D721Med (cell line): ENCODE measurements at places on chromosomes 7 and 10.

GRCh38 chr7:29574659-29575058, 11.0 kb downstream of the PRR15 start:
- DNase-seq: no peak

- DNase-seq: no peak
Observed at GRCh38 chr7:106089647-106090046, 22.5 kb downstream of the SYPL1 start.

GRCh38 chr10:91190876-91191583, 29.4 kb upstream of the PCGF5 start:
- DNase-seq: no peak

DNA sequence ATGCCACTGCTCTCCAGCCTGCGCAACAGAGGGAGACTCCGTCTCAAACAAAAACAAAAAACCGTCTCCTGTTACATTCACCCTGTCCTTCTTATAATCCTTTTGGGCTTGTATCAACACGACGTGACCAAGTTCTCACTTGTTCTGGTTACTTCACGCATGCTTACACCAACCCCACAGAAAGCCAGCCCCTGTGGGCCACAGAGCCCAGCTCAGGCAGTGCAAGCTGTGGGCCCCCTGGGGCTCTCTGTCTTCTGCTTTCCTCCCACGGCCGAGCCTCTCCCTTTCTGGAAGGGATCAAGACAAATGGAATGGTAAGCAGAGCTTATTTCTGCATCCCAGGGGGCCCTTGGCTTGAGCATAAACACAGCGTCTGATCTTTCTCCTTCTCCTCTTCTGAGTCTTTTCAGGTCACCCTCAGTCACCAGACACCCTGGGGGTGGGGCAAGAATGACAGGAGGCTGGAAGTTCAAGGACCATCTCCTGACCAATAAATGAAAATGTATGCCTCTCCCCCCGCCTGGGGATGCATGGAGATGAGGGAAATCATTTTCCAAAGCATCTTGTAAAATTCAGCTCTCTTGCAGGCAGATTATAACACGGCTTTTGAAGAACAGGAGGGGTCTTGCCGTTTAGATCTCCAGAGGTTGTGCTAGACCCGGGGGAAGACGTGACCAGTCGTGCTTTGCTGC, 19.0 kb upstream of the TRIM56 start:
- no peak for DNase-seq

DNA sequence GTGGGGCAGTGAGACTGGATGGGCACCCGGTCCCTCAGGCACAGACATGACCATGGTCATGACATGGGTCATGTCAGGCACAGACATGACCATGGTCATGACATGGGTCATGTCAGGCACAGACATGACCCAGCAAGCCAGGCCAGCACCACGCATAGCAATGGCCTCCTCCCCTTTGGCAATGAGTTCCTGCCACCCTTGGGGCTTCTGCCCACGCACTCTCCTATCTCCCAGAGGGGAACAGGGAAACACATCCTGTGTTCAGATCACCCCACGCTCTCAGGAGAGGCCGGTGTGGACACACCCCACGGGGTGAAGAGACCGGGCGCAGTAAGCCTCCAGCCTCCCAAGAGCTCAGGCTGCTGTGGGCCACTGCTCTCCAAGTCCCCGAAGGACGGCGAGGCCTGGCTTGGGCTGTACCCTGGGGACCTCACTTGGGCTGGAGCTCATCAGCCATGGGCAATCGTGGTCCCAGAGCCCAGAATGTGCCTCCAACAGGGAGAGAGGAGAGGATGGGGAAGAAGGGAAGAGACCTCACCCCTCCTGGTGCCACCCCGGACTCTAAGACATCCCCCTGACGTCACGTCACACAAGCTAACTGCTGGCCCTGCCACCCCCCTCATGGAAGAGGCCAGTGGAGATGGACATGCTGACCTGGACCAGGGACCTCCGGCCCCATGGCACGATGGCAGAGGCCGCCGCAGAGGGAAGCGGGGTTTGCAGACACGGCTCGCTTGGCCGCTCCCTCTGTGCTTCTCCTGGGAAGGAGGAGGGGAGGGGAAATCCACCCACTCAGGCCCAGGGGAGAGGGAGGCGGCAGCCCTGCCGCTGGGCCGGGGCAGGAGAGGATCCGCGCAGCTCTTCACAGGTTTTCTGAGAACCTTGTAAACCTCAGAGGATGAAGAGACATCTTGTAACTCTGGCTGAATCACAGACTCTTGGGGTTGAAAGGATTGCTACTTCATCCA, 269.6 kb downstream of the ELFN1 start:
- no peak for DNase-seq

DNA sequence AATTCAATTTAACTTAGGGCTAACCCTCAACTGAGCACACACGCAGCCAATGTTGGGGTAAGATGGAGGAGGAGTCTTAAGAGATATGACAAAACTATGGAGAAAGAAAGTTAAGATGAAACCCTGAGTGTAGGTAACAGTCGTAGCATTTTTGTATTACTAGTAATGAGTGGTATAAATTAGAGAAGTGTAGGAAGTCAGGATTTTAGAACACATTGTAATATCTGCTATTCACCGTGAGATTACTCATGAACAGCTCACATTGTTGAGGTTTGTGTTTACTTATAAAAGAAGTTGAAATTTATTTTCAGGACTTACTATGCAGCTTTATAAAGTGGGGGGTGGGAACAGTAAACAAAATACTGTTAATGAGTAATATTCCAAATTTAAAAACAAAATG, 107.2 kb downstream of the ARHGAP21 start:
- DNase-seq: no peak

DNA sequence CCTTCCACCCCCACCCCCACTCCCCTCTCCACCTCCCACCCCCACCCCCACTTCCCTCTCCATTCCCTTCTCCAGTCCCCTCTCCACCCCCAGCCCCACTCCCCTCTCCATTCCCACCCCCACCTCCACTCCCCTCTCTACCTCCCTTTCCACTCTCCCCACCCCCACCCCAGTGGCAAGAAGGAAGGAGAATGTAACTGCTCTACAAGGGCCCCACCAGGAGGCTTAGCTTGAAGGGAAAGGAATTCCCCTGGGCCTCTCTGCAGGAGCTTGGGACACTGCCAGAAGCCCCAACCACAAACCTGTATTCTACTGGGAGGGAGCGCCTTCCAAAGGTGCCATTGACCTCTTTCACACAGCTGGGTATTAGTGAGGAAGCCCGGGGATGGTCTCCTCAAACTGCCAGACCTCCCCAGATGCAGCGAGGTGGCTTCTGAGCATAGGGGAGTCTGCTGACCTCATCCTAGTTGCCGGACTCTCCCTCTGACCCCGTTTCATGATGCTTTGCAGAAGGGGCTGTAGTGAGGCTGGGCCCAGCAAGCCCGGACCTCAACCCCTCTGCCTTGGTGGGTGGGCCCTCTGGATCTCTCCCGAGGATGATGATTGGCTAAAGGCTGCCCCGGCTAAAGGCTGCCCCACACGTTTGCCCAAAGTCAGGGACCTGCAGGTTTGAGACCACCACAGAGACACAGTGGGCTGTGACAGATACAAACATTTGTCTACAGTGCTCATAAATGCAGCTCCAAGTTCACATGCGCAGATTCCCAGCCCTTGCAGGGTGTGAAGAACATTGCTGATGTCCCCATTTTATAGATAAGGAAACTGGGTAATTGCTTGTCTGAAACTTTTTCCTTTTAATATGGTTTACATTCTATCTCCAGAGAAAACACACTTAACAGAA, 2.9 kb downstream of the DEPP1 start:
- no peak for DNase-seq
